ENCODE measurements at places on chromosomes 5 and 9.

DNA sequence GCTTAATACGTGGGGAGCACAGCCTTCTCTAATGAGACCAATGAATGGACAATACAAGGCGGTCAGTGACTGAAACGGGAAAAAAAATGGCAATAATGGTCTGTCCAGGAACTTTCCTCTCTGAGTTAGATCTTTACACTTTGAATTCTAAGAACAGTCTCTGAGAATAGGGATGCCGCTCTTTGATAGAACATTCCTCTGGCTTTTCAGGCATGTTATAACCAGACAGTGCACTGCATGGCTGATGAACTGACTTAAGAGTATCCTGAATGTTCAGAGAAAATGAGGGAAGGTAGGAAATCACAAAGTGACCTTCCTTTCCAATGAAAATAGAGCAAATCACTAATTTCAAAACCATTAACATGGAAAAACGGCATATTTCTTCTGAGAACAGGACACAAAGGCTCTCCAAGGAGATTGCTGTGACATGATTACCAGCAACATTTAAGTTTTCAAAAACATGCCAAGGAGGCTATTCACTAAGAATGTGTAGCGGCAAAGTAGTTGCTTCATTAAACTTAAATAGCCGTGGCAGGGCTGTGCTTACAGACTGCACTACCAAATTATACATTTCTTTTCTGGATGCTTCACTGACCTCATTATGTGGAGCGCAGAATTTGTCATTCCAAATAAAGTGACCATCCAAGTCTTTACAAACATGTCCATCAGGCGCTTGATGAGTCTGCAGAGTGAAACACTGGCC, 105.9 kb downstream of the MARCHF3 start:
- no peak for DNase-seq

DNA sequence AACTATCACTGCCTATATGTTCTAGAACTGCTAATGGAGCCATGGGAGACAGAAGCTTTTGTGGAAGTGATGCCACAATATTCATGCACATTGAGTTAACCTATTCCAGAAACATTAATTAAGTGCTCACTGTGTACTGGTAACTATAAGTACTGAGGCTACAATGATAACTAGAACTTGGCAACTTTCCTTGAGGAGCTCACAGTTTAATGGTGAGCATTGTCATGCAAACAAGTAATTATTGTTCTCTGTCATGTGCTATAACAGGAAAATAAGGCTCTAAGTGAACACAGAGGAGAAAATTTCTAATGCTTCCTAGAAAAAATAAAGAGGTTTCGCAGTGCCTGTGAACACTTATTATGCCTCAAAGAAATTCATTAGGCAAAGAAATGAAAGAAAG, 142.2 kb downstream of the BAAT start:
- no peak for DNase-seq

- DNase-seq, result no peak
Measured at GRCh38 chr5:178540526-178540925, 49.7 kb downstream of the COL23A1 start.

- no peak for DNase-seq
Measured at GRCh38 chr9:71911908-71912335, 483 bp downstream of the C9orf85 start.

GRCh38 chr5:131959136-131959535, 13.7 kb upstream of the MEIKIN start:
- DNase-seq, result no peak

- no peak for DNase-seq
Measured at GRCh38 chr5:122656160-122656559, 118.7 kb upstream of the SNX2 start.

- DNase-seq, result no peak
Measured at GRCh38 chr9:122122468-122122867, 29.4 kb upstream of the TTLL11 start.

DNA sequence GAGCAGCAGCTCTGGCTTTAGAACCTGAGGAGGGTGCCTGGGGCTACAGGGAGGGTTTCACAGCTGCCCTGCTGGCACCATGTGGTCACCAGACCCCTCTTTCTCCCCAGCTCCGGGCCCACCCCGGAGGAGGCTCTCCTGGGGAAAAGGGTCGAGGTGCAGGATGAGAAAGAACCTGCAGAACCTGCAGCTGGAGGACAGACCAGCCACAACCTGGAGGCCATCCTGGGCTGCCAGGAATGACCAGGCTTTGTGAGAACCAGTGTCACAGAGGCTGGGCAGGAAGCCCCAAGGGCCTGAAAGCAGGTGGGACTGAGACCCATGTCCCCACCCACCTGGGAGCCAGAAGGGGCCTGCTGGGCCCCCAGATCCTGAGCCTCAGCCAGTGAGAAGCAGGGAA, 23.0 kb downstream of the SEMA4D start:
- no peak for DNase-seq

GRCh38 chr5:89181546-89181945, 298.6 kb upstream of the MEF2C start:
- no peak for DNase-seq

DNA sequence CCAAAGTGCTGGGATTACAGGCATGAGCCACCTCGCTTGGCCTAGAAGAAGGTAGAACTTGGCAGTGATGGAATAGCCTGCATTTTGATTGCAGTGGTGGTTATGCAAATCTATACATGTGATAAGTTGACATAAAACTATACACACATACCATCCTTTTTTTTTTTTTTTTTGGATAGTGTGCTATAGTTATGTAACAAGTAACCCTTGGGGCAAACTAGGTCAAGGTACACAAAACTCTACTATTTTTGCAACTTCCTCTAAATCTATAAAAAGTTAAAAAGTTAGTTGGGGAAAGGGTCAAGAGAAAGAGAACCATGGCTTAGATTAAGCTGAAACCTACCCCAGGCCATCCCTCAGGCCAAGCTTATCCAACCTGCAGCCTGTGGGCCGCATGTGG, 11.1 kb downstream of the TRIM14 start:
- DNase-seq, result no peak

- DNase-seq, result no peak
Measured at GRCh38 chr9:109967651-109968642, 187.9 kb downstream of the PALM2AKAP2 start.

DNA sequence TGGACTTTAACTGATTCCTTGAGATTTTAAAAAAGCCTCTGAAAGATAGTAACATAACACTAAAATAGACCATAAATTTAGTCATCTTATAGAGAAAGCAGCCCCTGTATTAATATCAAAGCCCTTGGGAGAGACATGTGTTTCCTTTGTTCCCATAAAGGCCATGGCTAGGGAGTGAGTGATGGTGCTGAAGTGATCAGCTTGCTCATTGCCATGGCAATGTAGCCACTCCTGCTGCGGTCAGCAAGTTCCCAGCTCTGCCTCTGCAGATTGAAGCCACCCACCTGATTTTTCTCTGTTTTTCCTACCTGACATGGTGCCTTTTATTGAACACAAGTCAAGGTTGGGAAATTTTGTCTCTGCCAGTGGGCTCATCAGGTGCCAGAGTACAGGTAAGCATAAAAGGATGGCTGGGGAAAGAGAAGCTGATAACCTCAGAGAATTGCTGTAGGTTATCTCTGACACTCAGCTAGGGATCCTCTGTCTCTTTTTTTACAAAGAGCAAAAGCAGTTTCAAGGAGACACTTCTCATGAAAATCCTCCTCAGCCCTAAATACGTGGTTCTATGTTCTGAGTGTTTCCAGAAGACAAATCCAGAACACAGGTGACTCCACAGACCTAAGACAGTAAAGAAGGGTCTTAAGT, 296.3 kb upstream of the NMUR2 start:
- DNase-seq, result no peak

DNA sequence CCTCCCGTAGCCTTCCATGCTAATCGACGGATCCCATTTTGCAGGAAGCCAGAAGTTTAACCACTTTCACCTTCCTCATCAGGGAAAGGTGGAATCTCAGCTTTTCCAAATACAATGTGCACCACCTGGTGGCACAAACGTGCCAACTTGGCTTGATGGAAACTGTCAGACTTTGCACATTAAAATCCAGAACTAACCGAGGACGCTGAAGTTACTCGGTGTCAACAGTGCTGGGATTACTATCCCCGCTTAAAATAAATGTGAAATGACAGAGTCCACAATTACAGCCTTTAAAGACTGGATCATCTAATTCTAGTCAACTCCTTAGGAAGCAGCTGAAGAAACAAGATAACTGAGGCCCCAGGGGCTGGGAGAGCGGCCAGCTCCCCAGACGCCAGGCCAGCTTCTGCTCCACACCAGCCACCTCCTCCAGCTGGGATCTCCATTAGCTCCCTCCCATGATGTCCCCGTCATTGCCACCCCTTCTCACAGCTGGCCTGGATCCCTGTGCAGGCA, 50.1 kb upstream of the RETREG1 start:
- no peak for DNase-seq

DNA sequence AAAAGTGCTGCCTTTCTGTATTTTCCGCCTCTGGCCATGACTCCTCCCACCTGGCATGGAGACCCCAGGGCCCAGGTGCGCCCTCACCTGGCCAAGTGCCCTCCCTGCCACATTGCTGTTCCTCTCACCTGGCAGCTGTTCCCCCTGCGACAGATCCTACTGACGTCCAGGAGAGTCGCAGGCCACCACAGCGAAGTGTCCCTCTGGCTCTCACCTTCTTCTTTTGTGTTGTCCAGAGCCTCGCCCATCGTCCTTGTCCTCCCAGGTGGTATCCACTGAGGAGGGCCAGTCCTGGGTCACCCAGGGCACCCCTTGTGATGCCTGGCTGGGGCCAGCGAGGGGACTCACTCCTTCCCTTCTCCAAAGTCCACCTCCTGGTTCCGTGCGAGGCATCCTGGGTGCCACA, 2.6 kb downstream of the NKD2 start:
- no peak for DNase-seq

DNA sequence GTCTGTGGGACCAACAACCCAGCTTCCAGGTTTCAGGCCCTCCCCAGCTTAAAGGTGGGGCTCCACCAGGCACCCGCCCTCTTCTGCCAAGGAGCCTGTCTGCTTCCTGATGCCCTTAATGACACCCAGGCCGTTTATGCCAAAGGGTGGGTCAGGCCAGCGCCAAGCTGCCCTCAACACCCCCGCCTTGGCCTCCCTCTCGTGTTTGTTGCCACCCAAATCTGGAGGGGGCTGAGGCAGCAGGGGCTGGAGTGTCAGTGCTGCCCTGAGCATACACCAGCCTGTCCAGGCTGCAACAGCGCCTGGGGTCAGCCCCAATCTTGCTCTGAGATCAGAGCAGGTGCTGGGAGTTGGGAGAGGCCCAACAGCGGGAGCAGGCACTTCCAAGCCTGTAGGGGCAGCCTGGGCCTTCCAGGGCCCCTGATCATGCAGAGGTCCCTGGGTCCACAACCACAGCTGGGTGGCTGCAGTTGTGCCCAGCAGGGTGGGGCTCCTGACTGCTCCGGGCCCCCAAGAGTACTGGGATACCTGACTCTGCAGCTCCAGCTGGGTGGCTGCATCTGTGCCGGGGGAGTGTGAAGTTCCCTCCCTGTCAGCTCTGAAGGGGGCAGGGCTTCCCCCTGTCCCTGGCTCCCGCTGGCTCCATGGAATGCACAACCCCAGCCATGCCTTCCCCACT, 34.5 kb upstream of the TYRP1 start:
- no peak for DNase-seq

GRCh38 chr5:143992496-143992895, 178.0 kb downstream of the YIPF5 start:
- no peak for DNase-seq

- no peak for DNase-seq
Measured at GRCh38 chr5:58937031-58937681, 354.3 kb downstream of the RAB3C start.

DNA sequence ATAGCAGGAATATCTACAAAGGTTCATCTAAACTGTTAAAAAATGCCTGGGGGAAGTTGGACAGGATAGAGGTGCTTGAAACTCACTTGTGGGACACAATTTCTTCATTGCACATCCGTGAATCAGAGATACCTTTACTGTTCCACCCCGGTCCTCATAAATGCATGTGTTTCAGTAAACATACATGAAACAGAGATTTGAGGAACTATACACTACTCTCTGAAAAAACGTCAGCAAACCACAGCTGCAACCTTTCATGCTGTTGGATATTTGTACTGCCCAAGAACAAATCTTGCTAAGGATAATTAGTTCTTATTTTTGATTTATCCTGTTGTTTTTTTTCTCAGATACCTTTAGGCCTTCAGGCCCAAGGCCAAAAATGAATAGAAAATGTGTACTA, 337.3 kb downstream of the KDM4C start:
- no peak for DNase-seq

DNA sequence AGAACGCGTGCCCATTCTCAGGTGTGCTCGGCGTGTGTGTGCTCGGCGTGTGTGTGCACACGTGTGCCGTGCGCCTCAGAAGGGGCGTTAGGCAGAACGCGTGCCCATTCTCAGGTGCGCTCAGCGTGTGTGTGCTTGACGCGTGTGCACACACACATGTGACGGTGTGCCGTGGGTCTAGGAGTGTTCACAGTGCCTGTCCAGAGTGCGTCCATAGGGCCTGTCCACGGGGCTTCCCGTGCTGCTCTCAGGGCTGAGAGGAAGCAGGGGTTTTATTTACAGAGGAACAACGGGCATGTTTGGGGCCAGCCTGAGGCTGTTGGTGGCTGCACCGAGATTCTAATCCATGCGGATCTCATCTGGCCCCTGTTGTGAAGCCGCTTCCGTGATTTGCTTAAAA, 14.2 kb upstream of the AHRR start:
- no peak for DNase-seq

- no peak for DNase-seq
Measured at GRCh38 chr9:133824106-133824801, 86.1 kb upstream of the SARDH start.

GRCh38 chr9:122816163-122816867, 12.1 kb downstream of the PDCL start:
- DNase-seq, result peak; percentile 25

- no peak for DNase-seq
Measured at GRCh38 chr9:11726659-11727058, 966.5 kb upstream of the TYRP1 start.

- no peak for DNase-seq
Measured at GRCh38 chr9:131112374-131113154, 12.8 kb upstream of the NUP214 start.

GRCh38 chr5:43001748-43002147, 38.4 kb downstream of the ANXA2R start:
- no peak for DNase-seq

- no peak for DNase-seq
Measured at GRCh38 chr5:168171901-168172759, 119.3 kb upstream of the WWC1 start.

GRCh38 chr5:42643360-42643759, 113.3 kb upstream of the CCDC152 start:
- DNase-seq, result no peak

DNA sequence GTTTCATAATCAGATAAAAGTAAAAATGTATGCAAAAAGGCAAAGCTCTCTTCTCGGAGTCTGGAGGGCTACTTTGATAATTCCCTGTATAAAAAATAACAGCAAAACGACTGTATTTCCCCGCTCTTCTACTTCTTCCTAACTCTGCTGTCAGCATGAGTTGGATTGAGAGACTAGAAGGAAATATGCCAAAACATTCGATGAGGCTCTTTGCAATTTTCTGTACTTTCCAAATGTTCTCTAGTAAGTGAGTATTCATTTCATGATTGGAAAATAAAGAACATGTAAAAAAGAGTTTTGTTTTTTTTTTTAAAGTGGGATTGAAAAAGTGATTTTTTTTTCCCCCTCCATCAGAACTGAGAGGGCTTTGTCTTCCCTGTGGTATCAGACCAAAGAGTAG, 677.5 kb downstream of the ACTL7B start:
- DNase-seq, result no peak

- no peak for DNase-seq
Measured at GRCh38 chr9:75891277-75891741, 836 bp downstream of the PCSK5 start.

- DNase-seq, result no peak
Measured at GRCh38 chr5:55316289-55316688, 8.5 kb downstream of the MTREX start.

- no peak for DNase-seq
Measured at GRCh38 chr5:57327561-57328367, 153.9 kb downstream of the GPBP1 start.
